ENCODE measurements at places on chromosomes 4 and X.
A peak's percentile ranks its signal among the peaks of the same experiment; 100 is the strongest.

DNA sequence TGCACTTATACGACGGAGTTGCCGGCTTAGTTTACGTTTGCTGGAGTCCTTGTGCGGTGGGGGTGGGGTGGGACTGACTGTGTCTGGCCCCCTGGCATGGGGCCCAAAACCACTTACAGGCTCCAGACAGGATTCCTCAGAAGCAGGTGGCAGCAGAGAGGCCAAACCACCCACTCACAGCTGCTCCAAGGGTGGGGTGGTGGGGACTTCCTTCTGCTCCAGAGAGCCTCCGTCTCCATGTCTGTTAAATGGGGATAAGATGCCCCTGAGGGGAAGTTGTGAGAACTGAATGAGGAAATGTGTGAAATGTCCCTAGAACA lies 36.7 kb downstream of the PSAPL1 start:
- no peak for DNase-seq

DNA sequence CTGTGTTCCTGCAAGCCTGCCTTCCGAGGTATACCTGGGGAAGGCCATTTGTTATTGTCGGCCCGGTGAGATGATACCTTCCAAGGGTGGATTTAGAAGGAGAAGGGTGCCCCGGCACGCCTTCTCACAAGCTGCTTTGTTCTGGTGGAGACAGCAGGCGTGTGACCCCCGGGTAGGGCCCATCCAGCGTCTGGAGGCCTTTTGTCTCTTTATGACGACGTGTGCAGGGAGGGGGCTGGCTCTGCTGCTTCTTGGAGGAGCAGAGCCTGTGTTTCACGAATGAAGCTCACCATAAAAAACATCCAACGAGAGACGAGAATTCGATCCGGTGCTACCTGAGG lies 45.3 kb downstream of the SHOX start:
- no peak for DNase-seq

DNA sequence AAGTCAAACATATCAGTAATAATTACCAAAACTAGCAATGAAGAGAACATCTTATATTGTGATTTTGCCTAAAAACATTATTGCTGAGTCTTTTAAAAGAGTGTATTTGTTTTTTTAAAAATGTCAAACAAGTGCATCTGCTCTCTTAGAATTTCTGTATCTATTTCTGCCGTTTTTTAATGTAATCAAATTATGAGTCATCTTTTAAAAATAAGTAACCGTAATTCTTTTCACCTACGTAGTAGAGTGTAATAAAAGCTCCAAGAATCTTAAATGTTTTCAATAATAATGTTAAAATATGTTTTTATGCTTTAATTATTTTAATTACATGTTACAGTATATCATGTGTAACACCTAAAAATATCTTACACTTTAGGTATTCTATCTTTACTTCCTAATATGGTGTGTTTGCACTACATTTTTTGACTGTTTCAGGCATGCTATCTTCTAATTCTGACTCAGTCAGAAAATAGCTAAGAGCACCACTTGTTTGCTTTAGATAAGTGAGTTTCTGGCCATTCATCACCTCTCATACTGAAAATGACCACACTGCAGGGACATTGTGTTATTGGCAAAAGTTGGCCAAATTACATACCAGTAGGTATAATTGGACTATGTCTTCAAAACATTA lies 368.5 kb downstream of the PCDH7 start:
- no peak for DNase-seq

- no peak for DNase-seq
Measured at GRCh38 chr4:2390146-2390545, 28.3 kb downstream of the ZFYVE28 start.

- DNase-seq, result no peak
Measured at GRCh38 chrX:123339221-123339905, 155.3 kb downstream of the GRIA3 start.

GRCh38 chrX:39633293-39633692 lies 464.5 kb downstream of the BCOR start:
- DNase-seq, result no peak

DNA sequence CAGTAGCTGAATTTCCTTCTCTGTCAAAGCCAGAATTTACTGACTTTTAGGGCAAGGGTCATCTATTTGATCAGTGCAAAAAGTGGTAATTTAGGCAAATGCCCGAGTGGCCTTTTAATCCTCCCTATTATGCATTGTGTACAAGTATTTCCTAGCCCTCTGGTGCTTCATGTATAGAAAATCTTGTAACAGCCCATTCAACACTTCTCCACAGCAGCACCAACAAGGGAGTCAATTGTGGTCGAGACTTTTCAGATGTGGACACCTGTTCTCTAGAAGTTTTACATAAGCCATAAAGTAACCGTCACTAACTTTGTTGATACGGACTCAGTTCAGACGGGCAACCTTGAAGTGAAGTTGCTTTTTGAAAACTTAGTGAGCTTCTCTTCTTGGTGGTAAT lies 50.9 kb upstream of the FHDC1 start:
- no peak for DNase-seq

GRCh38 chr4:180285796-180286195 lies 1957.4 kb upstream of the TENM3 start:
- DNase-seq, result peak; percentile 4

- no peak for DNase-seq
Measured at GRCh38 chrX:95350774-95351488, 1333.7 kb upstream of the DIAPH2 start.

DNA sequence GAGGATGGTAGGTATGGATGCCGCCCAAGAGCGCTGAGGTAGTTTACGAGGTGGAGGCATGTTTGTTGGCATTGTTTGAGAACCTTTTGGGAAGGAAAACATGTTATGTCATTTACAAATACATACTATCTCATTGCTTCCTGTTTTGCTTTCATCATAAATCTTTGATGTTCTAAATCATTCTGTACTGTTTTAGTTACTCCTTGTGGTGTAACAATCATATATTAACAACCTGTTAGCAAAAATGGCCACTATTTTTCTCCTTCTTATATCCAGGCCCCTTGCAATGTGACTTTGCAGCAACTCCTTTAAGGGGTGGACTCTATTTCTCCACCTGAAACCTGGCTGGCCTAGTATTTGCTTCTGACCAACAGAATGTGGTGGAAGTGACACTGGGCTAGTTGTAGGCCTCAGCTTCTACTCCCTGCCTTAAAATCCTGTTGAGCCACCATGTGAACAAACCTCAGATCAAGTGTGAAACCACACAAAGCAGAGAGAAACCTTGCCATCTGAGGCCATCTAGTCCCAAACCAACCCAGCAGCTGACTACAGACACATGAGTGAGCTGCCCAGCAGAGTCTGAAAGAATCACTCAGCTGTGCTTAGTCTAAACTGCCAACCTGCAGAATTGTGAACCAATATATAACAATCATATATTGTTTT lies 15.8 kb upstream of the CXorf38 start:
- no peak for DNase-seq

GRCh38 chr4:76208005-76208765 lies 5.4 kb downstream of the SCARB2 start:
- no peak for DNase-seq

DNA sequence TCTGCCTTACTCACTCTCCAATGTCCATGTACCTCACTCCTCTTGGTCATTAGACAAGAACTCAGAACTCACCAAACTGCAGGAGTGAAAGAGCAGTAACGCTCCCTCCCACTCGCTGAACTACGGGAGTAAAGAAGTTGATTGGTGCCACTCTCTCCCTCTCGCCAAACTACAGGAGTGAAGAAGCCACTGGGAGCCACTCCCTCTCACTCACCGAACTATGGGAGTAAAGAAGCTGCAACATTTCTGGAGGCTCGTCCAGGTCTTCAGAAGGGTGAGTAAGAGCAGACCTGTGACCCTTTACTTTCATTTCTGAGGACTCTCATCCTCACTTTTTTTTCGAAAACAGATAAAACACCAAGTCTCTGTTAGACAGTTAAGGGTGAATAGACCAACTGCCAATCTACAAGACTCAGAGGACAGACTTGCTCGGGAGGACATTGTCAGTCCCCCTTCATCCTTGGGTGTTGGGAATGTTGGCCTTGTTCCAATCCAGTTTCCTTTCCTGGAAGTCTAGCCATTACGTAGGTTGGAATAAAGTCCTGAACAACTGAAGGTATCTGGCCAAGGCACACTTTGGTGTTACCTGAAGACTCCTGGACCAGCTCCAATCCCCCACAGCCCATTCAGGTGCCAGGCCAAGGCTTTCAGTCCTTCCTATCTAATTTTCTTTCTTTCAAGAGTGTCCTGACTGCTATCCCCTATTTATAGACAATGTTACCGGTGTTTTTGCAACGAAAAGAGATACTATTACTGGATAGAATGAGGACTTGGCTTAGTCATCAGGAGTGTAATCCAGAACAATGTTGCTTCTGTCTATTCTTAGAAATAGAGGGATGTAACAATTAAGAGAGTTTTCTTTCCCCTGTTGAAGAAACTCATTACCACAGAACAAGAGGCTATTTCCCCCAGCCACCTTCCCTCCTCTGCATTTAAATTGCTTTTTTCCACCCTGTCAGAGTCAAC lies 11.0 kb upstream of the COL25A1 start:
- DNase-seq, result no peak

- no peak for DNase-seq
Measured at GRCh38 chr4:108450236-108450898, 170.0 kb upstream of the RPL34 start.

GRCh38 chr4:154741922-154742850 lies 1.6 kb upstream of the LRAT start:
- peak; percentile 26 for DNase-seq

GRCh38 chr4:122996350-122996749 lies 74.0 kb upstream of the NUDT6 start:
- DNase-seq, result no peak

DNA sequence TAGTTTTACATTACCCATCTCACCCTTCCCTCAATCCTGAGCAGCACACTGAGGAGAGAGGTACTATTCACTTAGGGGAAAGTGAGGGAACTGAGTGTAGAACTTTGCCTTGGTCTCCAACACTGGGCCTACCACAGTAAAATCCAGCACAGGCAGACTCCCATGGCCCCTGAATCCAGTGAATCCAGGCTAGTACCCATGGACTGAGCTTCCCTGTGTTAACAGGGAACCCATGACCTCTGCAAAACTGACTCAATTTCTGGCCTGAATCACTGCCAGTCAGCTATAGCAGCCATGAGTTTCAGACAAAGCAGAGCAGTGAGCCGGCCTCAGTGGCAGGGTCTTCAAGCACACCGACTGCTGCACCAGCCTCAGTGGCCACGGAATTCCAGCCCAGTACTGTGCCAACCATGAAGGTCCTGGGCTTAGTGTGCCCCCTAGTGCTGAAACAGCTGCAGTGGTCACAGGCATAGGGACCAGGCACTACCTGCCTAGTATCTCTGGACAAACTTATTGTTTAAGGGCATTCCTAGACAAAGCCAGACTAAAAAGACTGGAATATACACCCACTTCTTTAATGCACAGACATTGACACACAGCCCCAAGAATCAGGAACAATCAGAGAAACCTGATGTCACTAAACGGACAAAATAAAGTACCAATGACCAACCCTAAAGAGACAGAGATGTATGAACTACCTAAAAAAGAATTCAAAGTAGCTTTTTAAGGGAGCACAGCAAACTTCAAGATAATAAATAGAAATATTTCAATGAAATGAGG lies 127.4 kb upstream of the RPL34 start:
- no peak for DNase-seq

DNA sequence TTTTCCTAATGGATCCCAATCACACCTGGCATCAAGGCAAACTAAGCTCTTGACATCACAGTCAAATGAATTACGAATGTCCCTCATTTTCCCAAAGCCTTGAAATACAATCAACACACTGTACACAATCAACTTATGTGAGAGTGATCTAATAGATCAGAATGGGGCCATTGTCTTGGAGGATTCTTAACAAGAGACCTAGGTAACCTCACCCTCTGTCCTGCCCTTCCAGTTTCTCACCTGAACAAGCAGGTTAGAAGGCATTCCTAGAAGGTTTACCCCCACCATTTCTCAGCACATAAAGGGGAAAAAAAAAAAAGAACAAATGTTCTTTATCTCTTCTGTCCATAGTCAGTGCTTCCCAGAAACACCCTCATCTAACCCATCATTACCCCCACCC lies 6.3 kb downstream of the SLC39A8 start:
- no peak for DNase-seq

DNA sequence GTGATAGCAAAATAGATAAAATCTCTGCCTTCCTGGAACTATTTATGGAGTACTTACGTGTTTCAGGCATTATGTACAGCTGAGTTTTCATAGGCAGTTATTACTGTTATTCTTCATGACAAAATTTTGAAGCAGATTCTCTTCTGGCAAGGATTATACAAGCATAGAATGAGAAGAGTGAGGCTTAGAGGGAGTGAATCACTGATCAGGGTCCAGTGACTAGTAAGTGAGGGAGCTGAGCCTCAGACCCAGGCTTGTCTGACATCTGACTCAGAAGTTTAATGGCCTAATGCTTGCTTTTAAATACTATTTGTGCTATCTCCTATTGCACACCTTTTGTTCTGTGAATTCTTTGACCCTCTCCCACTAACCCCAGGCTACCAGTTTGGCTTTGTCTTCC lies 110.6 kb downstream of the DTHD1 start:
- DNase-seq, result no peak

DNA sequence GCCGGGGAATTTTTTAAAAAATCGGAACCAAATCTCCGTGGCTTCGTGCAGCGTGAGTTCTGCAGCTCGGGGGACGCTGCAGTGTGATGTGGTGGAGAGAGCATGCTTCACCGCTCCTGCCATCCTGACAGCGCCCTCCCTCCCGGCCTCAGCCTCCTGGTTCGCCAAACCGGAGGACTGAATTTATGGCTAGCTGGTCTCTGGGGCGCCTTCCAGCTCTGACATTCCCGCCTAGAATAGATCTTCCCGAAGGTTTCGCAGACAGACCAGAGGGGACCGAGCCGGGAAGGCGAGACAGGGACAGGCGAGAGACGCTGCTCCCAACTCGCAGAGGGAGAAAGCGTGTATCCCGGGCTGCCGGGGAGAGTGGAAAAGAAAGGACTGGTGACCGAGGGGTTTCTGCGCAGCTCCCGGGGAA lies 25.9 kb downstream of the HOPX start:
- DNase-seq, result no peak

DNA sequence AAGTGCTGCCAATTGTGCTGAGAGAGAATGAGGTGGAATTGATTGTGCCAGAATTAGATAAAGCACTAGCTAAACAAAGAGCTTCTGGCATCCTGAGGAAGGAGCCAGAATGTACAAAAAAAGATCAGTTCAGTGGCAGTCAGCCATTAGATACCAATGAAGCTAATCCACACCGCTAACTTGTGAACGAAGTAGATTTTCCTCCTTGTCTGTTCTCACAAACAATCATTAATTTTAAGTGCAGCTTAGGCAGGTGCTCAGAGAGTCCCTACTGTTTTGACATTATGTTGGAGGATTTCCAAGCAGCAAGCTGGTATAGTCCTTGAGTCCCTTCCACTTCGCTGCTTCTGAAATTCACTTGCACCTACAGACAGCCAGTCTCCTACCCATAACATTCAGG lies 617.4 kb downstream of the CENPC start:
- DNase-seq, result no peak

DNA sequence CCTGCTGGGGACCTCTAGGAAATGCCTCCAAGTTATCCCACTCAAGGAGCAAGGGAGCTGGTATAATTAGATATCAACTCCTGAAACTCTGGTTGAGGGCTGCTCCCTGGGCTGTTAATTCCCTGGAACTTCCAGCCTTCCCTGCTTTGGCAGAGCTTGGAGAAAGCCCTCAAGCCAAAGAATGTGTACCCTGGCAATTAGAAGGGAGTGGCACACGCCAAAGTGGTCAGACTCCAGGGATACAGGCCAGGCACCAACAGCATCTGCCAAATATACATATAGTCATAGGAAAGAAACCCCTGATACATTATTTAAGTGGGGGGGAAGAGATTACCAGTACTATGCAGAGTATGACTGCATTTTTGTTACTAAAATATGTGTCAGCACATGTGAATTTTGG lies 616.8 kb downstream of the BCOR start:
- no peak for DNase-seq
